ENCODE measurements at places on chromosomes 2 and 18.

GRCh38 chr2:206981739-206982340 is 42.5 kb downstream of the CPO start:
- DNase-seq = no peak

GRCh38 chr2:98606431-98606830 is 1.9 kb downstream of the COA5 start:
- no peak for DNase-seq

DNA sequence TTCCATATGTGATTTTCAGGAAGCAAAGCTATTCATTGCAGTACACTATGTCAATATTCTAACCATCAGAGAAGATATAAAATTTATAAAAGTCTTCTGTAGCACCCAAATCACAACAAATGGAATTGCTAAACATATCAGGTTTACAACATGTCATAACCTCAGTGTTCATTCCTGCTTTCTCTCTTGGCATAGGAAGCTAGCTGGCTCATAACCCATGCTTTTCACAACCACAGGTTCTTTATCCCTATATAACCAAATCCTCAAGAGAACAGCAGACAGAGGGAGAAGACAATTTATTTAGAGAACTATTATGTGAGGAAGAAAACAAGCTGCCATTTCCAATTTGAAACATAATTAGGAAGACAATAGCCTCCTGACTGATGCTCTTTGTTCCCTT is 997.0 kb upstream of the ACVR2A start:
- no peak for DNase-seq

GRCh38 chr2:22842205-22842869 is 542.6 kb upstream of the KLHL29 start:
- DNase-seq = no peak

- DNase-seq = no peak
These were observed 89.9 kb upstream of the DNMT3A start for GRCh38 chr2:25431604-25432003.

DNA sequence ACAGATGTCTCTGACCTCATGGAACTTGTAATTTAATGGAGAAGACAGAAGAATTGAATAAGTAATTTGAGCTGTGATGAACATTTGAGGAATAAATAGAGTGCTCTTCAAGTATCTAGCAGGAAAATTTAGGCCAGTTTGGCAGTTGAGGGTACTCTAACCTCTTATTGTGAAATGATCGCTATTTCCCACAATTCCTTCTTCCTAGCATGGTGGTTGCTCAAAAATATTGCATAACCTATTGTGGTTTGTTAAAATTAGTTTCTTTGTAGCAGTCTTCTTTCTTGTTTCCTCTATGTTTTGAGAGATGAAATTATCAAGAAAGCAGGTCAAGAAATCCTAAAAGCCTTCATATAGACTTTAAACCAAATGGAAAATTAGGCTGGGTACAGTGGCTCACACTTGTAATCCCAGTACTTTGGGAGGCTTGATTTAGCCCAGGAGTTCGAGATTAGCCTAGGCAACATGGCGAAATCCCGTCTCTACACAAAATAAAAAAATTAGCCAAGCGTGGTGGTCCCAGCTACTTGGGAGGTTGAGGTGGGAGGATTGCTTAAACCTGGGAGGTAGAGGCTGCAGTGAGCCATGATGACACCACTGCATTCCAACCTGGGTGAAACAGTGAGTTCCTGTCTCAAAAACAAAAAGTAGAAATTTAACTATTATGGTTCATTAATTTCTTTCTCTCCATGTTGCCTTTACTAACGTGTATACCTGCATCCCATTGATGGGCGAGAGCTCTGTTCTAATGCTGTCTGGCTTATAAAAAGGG is 58.7 kb downstream of the RBKS start:
- DNase-seq = no peak

- no peak for DNase-seq
These were observed 63.8 kb upstream of the SP3 start for GRCh38 chr2:174028935-174029334.

DNA sequence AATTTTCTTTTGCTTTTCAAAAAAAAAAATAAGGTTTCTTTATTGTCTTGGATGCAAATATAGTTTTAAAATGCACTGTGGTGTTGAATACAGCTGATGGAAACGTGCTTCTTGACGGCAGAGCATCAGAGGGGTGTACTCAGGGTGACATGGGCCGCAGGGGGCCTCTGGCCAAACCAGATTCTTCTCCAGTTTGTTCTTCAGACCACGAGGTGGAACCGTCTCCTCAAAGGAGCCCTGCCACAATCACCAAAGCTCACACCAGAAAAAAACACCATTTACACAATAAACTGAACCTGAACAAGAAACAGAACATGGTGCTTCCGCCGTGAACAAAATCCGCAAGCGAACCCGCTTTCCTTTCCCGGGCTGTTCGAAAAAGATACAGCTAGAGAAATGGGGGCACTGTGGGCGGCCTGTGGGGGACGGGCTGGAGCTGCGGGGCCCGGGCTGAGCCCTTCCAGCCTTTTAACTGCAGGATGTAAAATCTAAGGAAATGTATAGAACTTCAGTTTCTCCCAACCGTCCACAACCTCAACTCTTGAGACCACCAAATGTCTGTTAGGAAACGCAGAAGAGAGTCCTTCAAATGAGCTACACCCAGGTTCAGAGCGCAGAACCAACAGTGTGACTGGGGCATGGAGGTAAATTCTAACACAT is 34.5 kb downstream of the PSMG2 start:
- DNase-seq = no peak

DNA sequence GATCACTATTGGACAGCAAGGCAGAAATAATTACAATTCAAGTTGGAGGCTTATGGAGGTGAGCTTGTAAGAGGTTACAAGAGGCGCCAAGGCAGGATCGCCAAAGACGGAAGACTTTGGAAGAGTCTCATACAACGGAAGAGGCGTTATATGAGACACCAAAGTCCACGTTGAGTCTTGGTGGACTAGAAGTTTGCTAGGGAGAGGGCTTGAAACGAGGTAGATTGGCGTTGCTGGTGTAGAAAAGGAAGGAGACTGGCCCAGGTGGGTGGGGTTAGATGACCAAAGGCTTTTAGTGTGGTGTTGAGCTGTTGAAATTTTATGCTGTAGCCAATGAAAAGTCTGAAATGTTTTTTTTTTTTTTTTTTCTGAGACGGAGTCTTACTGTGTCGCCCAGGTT is 1.4 kb downstream of the MSH2 start:
- no peak for DNase-seq

GRCh38 chr2:96526615-96527285 is 9.8 kb upstream of the ARID5A start:
- DNase-seq = no peak

DNA sequence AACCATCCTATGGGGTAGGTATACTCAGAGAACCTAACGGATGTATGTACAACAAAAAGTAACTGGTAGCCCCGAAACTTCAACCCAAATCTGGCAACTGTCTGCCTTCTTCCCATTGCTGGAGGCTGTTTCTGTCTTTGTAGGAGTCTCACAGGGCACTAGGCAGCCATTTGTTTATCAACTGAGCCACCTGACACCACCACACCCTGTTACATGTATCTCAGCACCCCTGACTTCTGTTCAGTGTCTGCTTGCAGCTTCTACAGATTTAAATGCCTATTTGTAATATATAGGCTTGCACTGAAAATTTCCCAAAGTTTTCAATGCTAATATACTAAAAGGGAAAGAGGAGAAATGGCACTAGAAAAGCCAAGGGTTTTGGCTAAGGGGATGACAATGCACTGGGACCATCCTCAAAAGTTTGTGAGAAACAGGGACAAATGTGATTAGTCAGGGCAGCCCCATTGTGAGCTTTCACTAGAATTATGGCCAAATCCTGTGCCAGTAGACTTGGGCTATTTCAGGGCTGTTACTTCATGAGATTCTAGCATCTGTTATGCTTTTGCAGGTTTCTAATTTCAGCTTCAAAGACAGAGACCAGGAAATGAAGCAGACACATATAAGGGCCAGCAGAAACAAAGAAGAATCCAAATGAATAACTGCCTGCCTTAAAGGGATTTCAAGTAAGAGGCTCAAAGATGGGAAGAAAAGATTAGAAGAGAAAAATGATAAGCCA is 103.3 kb downstream of the MYO5B start:
- DNase-seq = no peak

- no peak for DNase-seq
These were observed 9.2 kb upstream of the SERPINB2 start for GRCh38 chr18:63878343-63878742.

DNA sequence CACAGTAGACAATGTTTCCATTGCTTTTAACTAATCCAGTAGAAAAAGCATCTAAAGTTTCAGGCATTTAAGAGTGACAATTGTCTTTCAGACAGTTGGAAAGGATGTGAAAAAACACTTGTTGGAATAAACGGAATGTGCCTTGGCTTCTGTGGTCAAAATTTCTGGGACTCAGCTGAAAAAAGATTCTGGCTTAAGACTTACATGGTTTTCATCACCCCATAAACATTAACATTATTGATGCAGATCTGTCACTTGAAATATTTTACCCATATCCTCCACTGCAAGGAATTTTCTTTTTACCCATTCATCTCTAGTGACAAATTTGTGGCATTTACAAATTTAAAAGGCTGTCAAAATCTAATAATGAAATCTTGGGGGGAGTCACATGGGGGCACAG is 166.0 kb downstream of the SRBD1 start:
- no peak for DNase-seq

Measured in stimulated activated CD8-positive, alpha-beta memory T cell treated with anti-CD3 and anti-CD28 coated beads, Interleukin-15, amount 100 ng/mL, for 24 hours (primary cell).